ENCODE measurements at places on chromosomes 2 and 18.

DNA sequence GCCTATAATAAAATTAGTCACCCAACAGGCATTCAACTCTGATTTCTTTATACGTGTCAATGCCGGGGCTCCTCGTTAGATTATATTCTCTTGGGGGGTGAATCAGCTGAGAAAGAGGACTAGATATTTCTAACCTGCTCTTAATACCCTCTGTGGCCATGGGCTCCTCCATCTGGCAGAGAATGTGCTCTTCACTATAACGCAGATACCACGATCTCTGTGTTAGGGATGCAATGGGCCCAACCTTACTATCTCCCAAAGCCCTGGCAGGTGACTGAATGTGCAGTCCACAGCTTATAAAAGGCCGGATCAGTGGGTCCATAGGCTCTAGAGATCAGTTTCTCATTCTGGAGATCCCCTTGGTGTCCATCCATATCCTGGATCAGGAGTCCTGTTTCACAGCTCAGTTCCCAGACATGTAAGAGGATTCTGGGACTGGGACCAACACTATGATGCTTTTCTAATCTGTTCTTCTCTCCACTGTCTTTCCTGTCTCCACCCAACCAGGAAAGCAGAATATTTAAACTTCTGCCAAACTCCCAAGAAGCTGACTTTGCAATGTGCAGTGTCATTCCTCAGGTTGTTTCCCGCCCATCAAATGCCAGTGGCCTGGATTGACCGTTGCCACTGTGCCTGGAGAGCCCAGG, 71.4 kb upstream of the CELF4 start:
- no peak for DNase-seq

DNA sequence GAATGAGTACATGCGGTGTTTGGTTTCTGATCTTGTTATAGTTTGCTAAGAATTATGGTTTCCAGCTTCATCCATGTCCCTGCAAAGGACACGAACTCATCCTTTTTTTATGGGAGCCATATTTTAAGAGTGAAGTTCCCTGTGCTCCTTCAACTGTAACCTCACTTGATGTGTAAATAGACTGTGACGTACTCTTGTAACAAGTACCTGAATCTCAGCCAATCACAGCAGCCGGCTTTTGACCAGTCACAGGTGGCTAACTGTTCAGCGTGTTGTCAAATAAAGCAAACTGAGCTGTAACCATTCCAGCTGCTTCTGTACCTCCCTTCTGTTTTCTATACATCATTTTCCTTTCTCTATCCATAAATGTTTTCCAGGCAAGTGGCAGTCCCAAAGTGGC, 774.3 kb upstream of the HS6ST1 start:
- no peak for DNase-seq

DNA sequence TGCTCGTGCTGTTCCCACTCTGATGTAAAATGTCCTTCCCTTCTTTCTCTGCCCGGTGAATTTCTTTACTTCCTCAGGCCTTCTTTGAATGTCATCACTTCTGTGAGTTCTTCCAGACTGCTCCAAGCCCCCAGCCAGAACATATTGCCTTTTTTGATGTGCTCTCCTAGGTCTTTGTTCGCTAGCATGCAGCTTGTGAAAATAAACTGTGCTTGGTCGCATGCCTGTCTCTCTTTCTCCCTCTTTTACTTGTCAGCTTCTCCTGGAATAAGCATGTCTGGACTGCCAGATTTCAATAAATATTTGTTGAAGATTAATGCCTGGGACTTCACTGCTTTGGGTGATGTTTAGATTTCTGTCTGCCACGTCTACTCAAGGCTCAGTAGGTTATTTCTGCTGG, 82.7 kb upstream of the ARHGAP28 start:
- no peak for DNase-seq

DNA sequence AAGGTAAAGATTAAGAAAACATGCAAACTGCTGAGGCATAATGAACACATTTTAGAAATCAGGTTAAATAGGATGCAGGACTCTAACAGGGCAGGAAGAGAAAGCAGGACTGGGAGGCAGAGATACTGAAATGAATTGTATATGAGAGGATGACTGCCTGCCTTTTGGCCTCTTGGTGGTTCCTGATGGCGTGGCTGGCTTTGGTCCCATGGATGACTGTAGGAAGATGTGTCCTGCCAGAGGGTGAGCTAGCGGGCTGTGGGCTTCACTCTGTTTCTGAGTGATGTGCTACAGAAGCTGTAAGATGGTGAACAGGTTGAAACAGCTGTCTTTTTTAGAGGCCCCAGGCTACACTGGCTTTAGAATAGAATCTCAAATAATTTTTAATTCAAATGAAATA, 517.0 kb downstream of the SLC4A3 start:
- DNase-seq: no peak

GRCh38 chr2:139813340-139813739, 1033.2 kb upstream of the NXPH2 start:
- no peak for DNase-seq

GRCh38 chr2:160697817-160698216, 204.2 kb upstream of the RBMS1 start:
- no peak for DNase-seq

DNA sequence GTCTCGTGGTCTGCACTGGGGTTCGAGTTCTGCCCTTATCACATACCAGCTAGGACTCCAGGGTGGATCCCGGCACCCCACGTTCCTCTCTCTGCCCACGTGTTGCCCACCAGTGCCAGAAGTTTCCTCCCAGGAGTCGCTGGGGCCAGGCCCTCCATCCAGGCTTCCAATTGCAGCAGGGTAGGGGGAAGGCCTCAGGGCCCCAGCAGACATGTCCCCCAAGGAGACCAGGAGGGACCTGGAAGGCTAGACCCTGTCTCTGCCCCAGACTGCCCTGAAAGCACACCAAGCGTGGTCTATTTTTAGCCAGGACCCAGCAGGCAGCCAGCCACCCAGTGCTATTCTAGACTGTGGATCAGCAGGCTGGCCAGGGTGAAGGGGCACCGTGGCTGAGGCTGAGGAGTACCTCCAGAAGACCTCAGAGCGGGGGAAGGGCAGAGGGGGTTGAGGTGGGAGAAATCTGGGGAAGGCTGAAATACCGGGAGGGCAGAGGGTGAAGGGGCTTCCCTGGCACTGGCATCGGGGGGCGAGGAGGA, 18.8 kb upstream of the TNS1 start:
- no peak for DNase-seq

- DNase-seq: no peak
These were observed 17.9 kb downstream of the TMEM127 start for GRCh38 chr2:96247896-96248295.

DNA sequence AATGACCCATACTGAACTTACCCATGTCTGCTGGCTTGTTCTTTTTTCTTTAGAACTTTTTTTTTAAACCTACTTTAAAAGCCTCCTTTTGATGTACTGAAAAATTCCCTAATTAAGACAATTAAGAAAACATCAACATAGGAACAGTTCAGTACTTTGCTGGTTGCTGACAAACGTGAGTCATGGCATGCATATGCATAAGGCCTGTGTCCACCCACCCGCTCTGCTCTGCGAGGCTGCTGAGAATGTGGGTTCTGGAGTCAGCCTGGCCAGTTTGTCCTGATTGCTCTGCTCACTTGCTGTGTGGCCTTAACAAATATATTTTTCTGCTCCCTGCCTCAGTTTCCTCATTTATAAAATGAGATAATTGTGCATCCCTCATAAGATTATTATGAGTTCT, 27.3 kb downstream of the LAMA3 start:
- DNase-seq: no peak

DNA sequence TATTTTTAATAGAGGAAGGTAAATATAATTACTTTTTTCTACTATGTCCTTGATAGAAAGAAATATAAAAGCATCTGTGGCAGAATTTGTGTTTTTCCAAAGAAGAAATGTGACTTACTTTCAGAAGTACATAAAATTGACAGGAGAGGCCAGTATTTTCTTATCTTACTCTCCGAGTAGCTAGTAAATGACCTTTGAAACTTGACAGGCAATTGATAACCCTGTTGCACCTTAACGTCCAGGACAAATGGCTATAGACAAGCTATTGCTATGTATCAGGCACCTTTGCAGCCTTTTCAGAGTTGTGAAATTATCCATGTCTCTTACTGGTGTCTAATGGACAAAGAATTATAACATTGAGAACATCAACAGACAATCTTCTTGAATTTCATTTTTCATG, 63.0 kb upstream of the TNFRSF11A start:
- no peak for DNase-seq

DNA sequence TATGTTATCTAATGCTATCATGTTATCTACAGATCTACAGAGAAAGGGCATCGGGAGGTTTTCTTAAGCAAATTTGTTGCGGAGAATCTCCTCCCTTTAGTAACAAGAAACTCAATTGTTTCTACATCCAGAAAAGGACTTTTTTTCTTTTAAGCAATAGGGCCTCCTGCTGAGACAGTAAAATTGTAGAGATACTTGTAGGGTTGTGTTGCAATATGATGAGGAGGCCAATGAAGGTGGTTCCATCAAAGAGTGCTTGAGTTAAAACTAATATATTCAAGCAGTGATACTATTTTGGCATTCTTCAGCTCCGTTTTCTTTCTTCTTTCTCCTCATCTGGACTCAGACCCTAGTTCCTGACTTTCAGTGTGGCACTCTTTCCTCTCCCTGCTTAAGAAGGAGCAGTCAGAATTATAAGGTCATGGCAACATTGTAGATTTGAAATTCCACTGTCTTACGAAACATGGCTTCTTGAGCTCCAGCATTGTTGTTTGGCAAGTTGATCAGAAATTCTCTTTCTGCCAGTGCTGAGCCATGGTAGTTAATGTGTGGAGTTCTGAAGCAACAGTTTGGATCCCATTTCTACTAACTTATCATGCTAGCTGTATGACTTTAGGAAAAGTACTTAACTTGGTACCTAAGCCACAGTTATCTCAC, 202.0 kb upstream of the SLC14A2 start:
- DNase-seq: no peak

GRCh38 chr2:167940734-167941507, 306.5 kb downstream of the STK39 start:
- DNase-seq: no peak

DNA sequence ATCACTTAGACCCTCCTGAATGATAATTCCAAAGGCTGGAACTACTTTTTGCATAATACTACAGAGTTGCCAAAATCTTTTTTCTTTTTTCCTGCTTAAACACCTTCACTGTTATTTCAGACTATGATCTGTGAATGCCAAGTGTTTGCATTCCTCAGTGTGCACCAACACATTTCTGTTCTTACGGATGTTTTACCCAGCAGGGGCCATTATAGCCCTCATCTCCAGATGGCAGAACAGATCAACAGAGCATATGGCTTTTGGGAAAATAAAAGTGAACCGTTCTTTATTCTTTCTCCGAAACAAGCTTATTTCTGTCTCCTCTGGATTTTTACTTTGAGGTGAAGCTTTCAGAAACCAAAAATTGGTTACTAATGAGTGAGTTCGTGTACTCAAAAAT, 1226.6 kb upstream of the FAM98A start:
- no peak for DNase-seq

DNA sequence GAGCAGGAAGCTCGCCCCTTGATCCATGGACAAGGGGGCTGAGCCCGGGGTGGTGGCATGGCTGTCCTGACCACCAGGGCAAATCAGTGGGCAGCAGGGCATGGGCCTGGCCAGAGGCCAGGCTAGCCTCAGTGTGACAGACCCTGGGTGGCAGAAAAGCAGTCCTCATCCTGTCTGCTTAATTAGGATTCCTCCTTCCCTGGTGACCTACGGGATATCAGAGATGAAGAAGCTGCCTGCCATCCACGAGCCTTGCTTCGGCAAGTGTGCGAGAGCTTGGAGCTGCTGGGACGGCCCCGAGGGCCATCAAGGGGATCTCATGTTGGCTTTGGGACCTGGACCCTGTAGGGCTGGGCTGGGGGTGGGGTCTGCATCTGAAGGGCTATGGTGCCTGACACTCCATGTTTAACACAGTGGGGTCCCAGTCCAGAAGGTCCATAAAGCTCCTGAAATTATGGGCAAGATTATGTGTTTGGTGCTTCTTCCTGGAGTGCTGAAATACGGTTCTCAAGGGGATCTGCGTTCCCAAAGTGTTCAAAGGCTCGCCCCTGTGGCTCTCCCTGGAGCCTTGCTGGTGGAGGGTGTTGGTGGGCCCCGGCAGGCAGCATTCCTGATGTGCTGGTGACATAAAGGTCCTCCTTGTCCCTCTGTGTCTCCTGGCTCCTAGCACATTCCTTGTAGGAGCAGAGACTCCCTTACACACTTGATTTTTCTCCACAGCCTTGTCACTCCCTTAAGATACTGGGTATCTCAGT, 52.6 kb downstream of the KCNIP3 start:
- DNase-seq: no peak

GRCh38 chr2:178219247-178219646, 24.9 kb downstream of the OSBPL6 start:
- no peak for DNase-seq

GRCh38 chr18:1774261-1774660, 797.0 kb downstream of the METTL4 start:
- no peak for DNase-seq

- no peak for DNase-seq
These were observed 541.5 kb downstream of the CNTNAP5 start for GRCh38 chr2:124566518-124566970.

DNA sequence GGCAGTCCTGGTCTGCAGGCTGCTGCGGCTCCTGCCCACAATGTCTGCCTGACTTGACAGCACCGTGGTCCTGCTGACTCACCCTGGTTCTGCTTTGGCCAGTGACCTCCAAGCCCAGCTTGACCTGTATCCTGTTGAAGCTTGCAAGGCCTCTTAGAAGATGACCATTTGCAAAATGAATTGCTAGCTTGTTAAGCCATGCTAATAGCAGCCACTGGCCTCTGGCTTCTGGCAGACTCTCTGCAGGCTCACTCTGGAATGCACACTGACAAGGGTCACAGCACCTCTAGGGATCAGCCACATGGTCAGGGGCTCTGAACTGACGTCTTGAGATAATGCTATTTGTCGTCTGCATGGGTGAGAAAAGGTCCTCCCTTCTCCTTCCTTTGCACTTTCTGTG, 25.9 kb downstream of the CNGA3 start:
- no peak for DNase-seq

DNA sequence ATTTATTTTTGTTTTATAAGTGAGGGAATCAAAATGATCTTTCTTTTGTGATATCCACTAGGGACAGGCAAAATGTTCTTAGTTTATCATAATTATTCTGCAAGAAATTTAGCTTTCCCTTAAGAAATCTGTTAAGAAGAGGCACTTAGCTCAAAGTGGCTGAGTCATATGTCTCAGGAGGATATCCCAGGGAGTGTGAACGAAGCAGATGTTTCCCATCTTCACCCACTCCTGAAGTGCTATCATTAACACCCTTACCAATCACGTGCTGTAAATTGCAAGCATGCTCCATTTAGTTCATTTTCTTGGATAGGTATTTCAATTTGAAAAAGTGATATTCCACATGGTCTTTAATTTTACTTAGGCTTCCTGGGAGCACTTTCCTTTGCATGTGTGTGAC, 774.3 kb upstream of the TMEFF2 start:
- no peak for DNase-seq

- DNase-seq: no peak
These were observed 141.1 kb downstream of the NDUFA10 start for GRCh38 chr2:239884051-239884405.

- no peak for DNase-seq
These were observed 189.4 kb upstream of the ARL4C start for GRCh38 chr2:234686088-234686890.

- DNase-seq: no peak
These were observed 122.2 kb downstream of the INHBB start for GRCh38 chr2:120468136-120468535.

- DNase-seq: no peak
These were observed 230.5 kb downstream of the PIK3C3 start for GRCh38 chr18:42185486-42185885.
